Lower leg skin (tissue), 4 donors: ENCODE measurements at places on chromosomes 1 and 21. TPM values are rescaled to one million over a fixed set of nuclear protein-coding genes. Genes with fewer than 3 reads are reported as not detected.
A peak's percentile ranks its signal among the peaks of the same experiment; 100 is the strongest.

DNA sequence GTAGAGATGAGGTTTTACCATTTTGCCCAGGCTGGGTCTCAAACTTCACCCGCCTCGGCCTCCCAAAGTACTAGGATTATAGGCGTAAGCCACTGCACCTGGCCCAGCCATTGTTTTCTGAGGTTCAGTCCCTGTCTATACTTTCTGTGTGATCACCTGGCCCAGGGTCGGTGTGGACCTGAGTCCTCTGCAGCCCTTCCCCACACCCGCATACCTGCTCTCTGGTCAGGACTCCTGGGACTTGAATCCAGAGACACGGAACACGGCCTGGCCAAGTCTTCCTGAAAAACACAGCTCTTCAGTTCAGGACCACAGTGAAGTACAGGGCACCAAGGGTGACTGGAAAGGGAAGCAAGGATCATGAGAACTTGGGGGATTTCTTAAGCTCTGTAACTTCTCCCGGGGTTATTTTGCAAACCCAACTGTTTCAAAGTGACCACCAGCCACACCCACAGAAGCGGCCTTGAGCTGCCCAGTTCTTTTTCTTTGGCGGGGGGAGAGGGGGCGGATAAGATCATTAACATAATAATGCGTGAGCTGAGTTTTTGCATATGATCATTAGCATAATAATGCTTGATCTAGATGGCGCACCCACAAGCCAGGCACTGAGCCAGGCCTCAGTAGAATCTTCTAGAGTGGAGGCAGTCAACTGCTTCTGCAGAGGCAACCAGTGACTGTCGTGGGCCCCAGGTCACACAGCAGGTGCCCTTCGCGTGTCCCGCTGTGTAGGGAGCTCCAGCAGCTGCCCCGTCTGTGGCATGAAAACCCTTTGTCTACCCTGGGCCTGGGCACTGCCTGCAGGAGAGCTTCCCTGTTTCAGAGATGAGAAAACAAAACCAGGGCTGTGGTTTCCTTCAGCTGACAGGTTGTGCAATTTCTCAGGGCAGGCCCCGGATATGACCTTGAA is 1.7 kb upstream of the NADK start:
- DNase-seq = no peak

DNA sequence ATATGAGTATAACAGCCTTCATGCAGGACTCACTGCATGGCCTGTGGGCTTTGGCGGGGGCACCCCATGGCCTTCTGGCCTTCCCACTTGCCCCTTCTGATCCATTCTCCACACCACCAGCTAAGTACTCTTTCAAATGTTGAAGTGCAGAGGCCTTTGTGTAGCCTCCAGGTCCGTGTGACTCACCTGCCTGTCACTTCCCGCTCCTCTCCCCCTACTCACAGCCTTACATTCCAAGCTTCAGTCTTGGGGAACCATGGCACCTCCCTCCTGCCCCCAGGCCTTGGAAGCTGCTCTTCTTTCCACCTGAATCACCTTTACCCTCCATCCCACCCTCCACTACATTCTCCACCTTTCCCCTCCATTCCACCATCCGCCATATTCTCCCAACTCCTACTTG is 69.6 kb downstream of the PGM1 start:
- DNase-seq = no peak

DNA sequence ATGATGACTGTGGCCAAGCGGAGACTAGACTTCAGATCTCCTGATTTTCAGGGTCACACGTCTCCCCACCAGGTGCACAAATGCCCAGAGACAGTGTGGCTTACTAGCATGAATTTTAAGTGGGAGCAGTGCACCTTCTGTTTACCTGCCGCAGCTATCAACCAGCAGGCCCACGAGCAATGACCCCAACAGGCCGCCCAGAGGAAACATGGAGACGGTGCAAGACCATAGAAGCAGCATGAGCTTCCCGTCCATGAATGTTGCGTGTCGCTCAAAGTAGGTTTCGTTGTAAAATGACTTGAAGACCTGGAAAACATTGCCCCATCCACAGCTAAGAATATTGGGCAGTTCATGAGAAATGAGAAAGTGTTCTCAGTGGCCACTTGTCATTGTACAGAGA is 3.5 kb downstream of the SLC2A7 start:
- DNase-seq = no peak

DNA sequence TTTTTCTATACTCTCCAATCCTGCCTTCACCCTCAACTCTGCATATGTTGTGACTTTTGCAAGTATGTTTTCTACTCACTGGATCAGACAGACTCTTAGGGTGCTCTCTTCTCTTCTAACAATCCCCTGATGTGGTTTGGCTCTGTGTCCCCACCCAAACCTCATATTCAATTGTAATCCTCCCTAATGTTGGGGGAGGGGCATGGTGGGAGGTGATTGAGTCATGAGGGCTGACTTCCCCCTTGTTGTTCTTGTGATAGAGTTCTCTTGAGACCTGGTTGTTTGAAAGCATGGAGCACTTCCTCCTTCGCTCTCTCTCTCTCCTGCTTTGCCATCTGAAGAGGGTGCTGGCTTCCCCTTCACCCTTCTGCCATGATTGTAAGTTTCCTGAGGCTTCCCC is 148.9 kb upstream of the IGSF21 start:
- DNase-seq = no peak

DNA sequence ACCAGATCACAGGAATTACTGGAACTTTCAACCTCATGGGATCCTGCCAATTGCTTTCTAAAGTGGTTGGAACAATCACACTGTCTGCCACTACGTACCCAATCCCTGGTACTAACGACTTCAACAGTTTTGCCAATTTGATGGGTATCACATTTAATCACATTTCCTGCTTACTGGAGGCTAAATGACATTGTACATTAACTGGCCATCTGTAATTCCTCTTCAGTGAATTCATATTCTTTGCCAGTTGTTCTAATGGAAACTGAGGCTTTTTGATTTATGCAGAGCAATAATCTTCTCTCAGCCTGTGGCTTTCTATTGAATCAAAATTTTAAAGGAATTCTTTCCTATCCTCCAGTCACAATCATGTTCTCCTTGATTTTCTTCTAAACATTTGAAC is 38.2 kb downstream of the LGALS8 start:
- DNase-seq = no peak

DNA sequence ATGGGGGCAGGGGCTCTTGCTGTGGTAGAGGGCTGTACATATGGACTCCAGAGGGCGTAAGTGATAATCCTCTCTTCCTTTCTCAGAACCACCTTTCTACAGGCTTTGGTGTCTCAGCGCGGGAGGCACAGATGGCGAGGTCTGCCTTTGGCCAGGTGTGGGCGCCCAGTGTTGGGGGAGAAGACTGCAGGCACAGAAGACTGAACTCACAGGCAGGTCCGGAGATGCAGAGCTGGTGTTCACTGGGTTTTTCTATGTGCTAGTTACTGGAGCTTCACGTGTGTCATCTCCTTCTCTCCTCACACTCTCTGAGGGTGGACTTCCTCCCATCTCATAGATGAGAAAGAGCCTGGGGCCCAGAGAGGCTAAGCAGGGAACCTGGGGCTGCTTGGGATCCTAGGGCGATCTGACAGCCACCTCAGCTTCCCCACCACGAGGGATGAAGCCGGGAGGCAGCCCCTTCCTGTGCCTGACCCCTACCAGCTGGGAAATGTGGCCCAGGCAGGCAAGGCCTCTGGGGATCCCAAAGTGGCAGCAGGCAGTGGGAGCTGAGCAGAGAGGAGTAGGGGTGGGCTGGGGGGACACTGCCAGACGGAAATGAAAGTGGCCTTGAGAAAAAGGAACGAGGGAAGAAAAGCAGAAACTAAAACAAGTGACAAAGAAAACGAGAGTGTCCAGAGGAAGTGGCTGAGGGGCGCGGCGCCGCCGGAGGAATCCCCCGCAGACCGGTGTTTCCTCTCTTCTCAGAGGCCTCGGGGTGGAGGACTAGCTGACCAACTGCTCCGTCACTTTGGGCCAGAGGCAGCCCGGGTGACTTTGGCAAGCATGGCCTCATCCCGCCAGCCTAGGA is 191.6 kb downstream of the HIVEP3 start:
- DNase-seq = peak; percentile 62

DNA sequence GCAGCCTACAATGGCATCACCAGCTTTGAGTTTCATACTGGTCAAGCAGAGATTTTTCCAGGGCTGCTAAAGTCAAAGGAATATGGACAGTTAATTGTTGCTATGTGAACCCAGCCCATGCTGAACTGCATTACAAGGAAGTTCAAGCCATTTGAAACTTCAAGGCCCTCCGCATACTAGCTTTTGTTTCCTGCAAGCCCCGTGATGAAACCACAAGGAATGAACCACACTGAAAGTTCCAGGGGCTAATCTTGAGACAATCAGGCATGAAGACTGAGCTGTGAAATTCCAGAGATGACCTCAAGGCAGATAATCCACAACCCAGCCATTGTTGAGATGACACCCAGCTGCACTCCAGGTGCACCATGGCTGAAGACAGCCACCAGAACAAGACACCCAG is 180.8 kb downstream of the C1orf21 start:
- DNase-seq = no peak

- DNase-seq = no peak
Measured at GRCh38 chr1:157739229-157739901, 37.6 kb downstream of the FCRL2 start.

DNA sequence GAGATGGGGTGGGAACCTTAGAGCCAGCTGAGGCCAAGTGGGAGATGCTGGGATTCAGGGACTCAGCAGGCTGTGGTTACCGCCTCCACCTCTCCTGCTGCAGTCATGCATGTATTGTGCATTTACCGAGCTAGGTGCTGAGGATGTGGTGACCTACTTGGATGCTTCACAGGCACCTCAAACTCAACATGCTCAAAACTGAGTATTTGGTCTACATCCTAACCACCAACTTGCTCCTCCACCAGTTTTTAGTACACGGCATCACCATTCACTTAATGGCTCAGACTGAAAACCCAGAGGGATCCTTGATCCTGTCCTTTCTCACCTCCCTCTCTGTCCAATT is 5.6 kb downstream of the CHRNB2 start:
- DNase-seq = no peak

DNA sequence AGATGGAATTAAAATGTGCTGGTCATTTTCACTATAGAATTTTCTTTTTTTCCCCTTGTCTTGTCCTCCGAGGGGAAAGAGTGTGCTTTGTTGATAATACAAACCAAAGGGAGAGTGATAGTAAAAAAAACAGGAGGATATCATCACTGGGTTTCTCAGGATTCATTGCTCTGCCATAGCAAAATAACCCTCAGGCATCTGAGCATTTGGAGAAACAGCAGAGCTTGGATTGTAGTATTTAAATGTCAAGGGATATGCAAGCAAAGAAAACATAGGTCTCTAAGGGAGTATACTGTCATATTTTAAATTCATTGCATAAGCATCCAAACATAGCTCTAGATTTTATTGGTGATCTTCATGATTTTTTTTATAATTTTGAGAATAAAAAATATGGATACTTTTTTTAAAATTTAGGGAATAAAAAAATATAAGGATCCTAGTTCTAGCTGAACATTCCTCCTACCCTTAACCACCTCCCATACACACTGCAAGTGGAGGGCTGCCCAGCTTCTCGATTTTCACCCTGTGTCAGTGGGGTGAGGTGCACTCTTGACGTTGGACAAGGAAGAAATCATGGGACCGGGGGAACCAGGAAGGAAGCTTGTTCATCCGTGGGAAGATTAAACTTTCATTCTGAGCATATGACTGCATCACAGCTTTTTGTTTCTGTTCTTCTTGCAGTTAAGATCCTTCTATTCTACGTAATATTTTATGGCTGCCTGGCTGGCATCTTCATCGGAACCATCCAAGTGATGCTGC is 4.4 kb downstream of the ATP1B1 start:
- DNase-seq = no peak

DNA sequence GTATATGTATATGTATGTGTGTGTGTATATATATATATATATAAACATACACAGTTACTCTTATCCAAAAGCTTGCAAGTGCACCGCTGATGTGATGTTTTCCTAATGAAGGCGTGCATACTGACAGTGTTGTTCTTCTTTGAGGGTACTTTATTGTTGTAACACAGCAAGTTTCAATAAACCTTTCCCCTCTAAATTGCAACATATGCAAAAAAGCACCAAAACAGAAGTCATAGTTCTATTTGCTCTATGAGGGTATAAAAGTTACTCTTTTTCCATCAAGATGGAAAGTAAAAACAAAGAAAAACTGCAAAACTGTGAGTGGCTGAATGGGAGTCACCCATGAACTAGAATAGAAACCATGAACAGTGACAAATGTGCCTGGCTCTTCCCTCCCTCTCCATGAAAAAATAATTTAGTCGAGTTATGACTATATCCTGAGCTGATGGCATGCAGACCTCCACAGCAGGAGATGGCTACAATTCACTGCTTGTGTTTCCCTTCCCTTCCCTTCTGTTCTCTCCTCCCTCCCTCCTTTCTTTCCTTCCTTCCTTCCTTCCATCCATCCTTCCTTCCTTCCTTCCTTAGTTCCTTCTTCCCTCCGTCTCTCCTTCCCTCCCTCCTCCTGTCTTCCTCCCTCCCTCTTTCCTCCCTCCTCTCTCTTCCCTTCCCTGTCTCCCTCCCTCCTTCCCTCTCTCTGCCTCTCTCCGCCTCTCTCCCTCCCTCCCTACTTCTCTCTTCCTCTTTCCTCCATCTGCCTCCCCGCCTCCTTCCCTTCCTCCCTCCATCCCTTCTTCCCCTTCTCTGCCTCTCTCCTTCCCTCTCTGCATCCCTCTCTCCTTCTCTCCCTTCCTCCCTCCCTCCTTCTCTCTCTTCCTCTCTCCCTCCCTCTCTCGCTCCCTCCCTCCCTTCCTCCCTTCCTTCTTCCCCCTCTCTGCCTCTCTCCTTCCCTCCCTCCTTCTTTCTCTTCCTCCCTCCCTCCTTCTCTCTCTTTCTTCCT is 220.7 kb upstream of the POU3F1 start:
- DNase-seq = no peak

DNA sequence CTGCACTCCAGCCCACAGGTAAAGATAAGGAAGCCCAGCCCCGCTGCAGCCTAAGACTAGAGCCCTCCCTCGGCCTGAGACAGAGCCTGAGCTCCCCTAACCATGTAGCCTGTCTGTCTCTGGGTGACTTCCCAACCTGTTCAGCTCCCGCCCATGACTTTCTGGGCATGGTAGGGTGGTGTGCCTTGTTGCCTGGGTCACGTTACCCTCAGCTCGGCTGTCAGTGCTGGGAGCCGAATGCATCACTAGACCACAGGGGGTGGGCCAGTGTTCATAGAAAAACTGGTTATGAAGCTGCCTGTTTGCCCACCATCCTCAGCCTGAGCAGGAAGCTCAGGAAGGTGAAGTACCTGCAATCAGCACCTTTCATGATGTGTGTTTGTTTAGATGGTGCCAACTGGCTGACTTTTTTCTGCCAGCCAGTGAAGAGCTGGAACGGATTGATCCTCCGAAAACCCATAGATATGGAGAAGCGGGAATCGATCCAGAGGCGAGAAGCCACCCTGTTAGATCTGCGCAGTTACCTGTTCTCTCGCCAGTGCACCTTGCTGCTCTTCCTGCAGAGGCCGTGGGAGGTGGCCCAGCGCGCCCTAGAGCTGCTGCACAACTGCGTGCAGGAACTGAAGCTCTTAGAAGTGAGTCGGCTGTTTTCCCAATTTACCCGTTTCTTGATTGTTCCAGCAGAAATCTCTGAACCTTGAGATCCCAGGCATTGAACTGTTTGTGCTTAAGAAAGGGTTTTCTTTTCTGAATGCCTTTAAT is 43.9 kb upstream of the PWP2 start:
- DNase-seq = peak; percentile 58

GRCh38 chr1:60562740-60563139 is 489.2 kb upstream of the C1orf87 start:
- no peak for DNase-seq

Gene C1QC
- total RNA-seq = 23.8 TPM

Gene ADCY10
- not detected for total RNA-seq

Gene HNRNPCL4
- not detected for total RNA-seq

Gene GUCA2A
- not detected for total RNA-seq

Gene PRKAA2
- 1.4 TPM for total RNA-seq

Gene RNU11
- total RNA-seq = not detected

Gene PTCH2
- 0.76 TPM for total RNA-seq

Gene DAP3
- 101 TPM for total RNA-seq
